Coronary artery (tissue), 2 donors: ENCODE measurements at places on chromosomes 7 and 10.

DNA sequence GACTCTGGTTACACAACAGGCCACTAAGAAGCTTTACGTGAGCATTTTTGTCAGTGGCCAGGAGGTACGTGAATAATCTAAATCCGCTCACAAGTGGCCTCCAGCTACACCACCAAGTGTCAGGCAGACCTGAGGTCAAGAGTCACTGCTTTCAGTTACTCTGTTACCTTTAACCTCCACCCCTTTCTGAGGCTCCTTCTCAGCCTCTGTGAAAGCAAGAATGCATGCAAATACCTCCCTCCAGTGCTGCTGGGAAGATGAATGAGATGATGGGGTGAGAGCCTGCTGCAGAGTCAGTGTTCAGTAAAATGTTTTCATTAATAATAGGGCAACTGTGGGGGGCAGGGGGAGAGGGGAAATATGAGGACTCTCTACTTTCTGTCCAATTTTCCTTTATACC lies 11.2 kb downstream of the DDC start:
- peak; percentile 33 for DNase-seq

DNA sequence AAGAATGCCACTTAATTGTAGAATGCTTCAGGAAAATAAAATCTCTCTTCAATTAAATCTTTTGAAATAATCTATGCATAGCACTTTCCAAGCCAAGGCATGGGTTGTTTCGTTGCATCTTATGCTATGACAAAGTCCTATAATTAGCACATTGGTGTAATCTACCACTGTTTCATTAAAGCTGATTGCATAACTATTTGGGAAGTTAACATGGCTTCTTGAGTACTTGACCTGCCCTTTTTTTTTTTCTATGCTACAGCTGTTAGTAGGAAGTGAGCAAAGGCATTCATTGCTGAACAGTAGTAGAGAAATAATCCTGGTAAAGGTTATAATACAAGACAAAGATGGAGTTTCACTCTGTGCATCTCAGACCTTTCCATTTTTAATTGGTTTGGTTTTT lies 557.2 kb upstream of the CELF2 start:
- DNase-seq, result no peak

GRCh38 chr10:34169131-34169530 lies 646.0 kb downstream of the PARD3 start:
- no peak for DNase-seq

- DNase-seq, result no peak
Observed at GRCh38 chr7:33432821-33433220, 303.5 kb downstream of the BBS9 start.

DNA sequence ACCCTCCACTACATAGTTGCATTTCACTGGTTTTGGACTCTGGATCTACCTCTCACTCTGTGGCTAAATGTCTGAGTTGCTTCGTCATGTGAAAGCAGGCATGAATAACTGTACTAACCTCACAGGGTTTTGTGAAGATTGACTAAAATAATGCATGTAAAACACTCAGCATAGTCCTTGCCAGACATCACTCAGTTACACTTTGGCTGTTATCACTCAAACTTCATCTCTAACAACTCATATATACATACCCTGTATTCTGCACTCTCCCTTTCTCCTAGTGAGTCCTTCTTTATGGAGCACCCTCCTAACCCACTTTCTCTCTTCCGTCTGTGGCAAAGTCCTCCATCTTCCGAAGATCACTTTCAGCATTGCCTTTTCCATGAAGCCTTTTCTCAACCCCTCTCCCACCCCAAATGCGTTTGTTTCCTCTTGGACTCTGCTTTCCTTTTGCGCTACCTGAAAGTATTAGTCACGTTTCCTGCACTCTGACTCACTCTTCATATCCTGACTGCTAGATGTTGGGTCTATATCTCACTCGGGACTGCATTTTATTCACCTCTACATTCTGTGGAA lies 72.6 kb downstream of the OSBPL3 start:
- no peak for DNase-seq

DNA sequence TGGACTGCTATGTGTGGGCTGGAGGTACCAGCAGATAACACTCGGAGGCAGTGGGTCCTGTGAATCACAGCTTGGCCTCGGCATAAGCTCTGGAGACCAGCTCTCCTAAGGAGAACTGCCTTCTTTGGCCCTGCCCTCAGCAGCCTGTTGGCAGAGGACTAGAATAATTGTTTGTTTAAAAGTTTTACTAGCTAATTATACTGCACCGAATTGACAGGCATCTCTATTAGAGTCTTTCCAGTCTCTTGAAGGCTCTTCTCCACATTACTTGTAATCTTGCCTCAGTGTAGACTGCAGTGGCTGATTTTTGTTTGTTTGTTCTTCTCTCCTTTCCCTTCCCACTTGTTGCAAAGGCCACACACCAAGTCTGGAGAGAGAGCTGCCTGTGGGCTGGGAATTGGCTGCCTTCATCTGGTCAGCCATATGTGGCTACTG lies 183.2 kb downstream of the AUTS2 start:
- no peak for DNase-seq

GRCh38 chr10:69406302-69406811 lies 10.4 kb downstream of the TACR2 start:
- peak; percentile 87 for DNase-seq

GRCh38 chr10:62115842-62116241 lies 152.8 kb downstream of the RTKN2 start:
- no peak for DNase-seq

GRCh38 chr7:30585675-30586074 lies 9.0 kb upstream of the GARS1 start:
- DNase-seq, result no peak

DNA sequence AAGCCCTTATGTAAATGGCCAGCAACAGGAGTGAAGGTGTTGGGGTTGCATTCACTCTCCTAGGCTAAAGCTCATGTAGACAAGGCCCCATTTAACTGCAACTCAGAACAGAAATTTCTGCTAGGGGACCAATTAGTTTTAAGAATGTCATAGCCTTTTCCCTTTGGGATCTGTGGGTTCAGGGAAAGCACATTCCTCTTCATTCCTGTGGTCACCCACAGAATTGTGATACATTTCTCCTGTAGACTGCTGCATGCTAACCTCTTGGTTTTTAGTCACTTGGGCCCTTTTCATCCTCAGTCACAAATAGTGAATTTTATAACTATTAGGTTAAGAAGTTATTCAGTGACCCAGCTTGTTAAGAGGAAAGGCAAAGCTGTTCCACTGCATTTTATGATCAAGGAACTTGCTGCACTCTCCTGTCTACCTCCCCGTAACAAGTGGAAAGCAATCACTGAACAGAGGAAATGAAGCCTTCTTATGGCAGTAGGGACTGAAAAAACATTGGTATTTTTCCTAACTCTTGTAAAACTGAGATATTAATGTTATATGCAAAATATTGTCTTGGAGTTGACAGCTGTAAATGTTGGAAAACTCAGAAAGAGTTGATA lies 124.9 kb downstream of the SND1 start:
- no peak for DNase-seq

- DNase-seq, result no peak
Observed at GRCh38 chr7:133748443-133749407, 378.4 kb upstream of the LRGUK start.

DNA sequence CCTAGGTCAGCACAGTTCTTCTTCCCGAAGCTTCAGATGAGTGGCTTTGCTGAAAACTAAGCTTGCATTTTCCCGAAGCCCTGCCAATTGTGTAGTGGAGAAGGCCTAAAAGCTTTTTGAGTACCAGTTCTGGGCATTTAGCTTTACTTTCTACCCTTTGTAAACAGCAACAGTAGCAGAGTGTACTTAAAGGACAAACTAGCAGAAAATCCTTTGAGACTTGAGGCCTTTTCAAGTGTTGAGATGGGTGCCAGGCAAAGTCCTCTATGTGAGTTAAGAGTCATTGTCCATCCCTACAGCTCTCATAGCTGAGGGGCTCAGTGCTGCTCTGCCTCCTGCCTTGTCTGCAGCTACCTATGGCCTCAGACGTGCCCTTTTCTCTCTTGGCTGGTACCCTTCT lies 368.2 kb downstream of the CCSER2 start:
- no peak for DNase-seq

DNA sequence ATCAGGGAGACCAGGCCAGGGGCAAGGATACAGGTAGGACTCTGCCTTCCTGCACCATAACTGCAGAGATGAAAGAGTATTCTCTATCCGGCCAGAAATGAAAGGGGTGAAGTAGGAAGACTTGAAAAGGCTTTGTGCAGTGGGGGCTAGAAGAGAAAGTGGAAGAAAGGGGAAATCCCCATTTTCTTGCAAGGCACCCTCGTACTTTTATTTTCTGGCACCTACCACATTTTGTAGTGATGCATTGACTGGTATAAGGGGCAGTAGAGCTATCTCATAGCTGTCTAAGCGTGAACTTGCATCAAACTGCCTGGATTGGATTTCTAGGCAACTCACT lies 752 bp upstream of the CAMK2G start:
- DNase-seq, result no peak

DNA sequence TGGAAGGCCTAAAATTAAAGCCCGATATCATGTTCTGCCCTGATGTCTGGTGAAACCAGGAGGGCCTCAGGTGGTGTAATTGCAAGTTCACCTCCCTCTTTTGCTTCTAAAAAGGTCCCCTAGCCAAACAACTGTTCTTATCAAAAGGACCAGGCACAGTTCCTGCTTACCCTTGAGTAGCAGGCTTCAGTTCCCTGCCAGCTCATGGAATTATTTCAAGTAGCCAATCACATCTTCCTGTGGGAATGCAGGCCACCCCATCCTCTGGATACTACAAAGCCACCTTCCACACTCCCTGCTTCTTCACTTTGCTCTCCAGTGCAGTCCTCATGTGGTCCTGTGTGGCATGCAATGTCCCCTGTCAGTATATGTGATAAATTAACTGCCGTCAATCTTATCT lies 97.7 kb upstream of the GALNT17 start:
- DNase-seq, result no peak

- DNase-seq, result peak; percentile 93
Observed at GRCh38 chr10:96586419-96587263, at the start of gene TM9SF3. Gene TM9SF3 (minus strand): TSS chr10:96587012. CDS start chr10:96586835, 177 bp downstream.

GRCh38 chr7:55239406-55239805 lies 125.7 kb upstream of the LANCL2 start:
- no peak for DNase-seq
